ENCODE measurements at places on chromosomes 3 and 15.

DNA sequence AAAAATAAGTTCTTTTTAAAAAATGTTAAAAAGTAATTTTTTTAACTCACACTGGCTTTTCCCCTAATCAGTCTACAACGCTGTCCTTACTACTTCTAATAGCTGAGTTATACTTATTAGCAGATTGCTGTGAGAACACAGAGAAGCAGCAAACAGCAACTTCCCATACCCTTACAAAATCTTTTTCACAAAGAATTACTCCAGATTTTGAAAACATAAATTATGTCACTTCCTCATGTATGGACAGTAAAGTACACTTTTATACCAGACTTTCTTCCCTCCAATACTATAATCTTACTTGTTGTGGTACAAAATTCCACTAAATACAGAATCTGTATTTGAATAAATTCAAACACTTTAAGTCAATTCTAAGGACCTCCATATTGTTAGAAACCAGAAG, 2.1 kb downstream of the PHC3 start:
- DNase-seq, result no peak

- DNase-seq, result no peak
Measured at GRCh38 chr3:39205919-39206516, 13.6 kb upstream of the XIRP1 start.

GRCh38 chr3:140724856-140725812, 47.3 kb downstream of the TRIM42 start:
- DNase-seq, result no peak

DNA sequence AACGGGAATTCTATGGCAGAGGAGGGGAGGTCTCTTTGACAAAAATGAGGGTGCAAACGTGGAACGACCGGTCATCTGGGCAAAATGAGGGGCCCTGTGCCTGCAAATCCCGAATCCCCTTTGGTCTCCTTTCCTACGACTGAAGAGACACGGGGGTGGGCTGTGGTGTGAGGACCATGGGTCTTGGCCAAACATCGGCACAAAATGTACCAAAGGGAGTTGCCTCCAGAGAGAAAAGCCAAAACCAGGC, 498 bp downstream of the ZNF280D start:
- DNase-seq, result no peak

DNA sequence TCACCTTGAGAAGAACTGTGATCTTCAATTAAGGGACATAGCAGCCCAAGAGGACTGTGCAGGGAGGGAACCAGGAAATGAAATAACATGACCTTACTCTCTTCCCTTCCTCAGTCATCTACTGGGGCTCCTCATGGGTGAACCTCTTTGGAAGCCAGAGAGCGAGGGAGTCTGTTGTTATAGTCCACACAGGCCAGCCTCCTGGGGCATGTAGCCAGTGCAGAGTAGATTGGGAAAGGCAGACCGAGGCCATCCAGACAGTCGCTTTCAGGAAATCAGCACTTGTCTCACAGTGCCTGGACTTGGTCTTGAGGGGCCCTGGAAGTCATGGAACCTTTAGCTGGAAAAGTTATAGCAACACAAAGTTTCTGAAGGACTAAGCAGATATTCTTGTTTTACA, 6.1 kb downstream of the CRTAP start:
- DNase-seq, result no peak

GRCh38 chr3:195867631-195868335, 40.6 kb downstream of the TNK2 start:
- no peak for DNase-seq

DNA sequence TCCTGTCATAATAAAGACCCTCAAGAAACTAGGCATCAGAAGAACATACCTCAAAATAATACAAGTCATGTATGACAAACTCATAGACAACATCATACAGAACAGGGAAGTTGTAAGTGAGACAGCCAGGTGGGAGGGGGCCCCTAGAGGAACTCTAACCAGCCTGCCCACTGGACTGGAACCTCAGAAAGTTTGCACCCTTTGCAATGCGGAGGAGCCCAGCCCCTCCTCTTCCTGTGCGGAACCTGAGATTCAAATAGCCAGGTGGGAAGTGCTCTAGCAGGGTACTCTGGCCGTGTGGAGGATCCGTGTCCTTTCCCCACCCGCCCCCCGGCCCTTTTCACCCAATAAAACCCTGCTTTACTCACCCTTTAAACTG, 387.0 kb upstream of the CBLB start:
- no peak for DNase-seq

DNA sequence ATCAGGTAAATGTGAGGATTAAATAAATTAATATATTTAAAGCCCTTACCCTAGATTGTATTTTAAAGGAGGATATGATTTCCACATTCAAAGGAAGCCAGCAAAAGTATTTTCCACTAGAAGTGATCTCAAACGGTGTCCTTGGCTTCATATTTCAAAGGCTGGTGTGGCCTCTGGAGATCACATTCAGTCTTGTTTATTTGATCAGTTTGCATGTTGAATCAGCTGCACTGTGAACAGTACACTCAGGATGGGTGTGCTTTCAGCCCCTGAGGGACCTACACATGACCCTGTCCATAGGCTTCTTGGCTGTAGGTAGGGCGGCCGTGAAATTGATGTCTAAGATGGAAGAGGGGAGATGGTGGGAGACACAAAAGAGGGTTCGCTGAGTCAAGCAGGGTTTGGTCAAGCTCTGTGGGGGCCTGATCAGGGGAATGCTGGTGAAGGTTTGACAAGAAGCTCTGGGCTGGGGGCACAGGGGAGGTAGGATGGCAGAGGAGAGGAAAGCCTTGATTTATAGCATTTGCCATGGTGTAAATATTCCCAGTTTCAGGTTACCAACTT, 21.9 kb downstream of the CYP8B1 start:
- no peak for DNase-seq

DNA sequence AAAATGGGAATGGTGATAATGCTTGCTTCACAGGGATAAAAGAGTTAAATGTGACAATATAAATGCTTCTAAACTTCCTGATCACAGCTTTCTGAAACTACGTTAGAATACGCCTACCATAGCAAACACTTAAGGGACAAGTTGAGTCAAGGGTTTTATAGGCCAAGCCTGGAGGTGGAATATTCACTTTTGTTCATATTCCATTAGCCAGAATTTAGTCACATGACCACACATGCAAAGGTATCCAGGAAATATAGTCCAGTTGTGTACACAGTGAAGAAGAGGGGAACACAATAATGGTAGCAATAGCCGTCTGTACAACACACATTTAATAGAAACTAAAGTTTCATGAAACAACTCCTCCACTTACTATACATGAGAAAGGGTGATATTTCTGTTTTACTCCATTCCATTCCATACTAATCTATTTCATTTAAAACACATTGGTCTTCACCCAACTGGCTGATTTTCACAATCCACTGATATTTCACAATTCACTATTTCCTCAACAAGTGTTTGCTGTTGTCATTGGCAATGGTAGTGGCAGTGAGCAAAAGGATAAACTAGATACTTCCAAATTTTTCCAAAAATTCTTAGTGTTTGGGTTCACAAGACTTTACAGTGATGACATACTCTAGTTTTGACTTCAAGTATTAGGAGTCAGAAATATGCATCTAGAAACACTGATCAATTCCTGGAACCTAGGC, 270.9 kb downstream of the ERC2 start:
- DNase-seq, result no peak

DNA sequence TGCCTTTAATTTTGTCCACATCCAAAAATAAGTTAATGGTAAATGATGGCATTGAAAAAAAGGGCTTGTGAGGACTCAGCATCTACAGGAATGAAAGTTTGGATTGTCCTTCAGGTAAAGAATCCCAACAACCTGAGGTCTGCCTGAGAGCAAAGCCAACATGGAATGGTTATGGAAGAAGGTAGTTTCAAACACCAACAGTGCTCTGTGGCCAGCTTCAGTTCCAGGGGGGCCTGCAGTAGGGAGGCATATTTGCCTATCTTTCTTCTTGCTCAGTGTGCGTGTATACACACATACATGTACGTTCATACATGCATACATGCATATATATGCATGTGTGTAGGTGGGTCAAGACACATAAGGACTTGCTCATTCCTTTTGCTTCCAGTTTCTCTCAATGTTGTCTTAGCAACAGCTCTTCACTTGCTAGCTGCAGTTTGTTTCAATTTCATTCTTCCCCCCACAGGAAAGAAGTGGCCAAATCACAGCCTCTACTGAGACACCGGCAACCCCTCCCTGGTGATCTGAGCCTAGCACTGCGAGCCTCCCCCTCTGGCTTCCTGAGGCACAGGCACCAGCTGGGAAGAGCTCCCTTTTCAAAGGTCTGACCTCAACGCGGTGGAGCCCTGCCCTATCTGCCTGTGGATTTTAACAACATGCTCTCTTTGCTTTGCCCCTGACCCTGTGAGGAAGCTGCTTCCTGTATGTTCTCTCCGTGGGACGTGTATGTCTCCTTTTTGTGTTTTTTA, 146.2 kb downstream of the KLF13 start:
- DNase-seq, result no peak

DNA sequence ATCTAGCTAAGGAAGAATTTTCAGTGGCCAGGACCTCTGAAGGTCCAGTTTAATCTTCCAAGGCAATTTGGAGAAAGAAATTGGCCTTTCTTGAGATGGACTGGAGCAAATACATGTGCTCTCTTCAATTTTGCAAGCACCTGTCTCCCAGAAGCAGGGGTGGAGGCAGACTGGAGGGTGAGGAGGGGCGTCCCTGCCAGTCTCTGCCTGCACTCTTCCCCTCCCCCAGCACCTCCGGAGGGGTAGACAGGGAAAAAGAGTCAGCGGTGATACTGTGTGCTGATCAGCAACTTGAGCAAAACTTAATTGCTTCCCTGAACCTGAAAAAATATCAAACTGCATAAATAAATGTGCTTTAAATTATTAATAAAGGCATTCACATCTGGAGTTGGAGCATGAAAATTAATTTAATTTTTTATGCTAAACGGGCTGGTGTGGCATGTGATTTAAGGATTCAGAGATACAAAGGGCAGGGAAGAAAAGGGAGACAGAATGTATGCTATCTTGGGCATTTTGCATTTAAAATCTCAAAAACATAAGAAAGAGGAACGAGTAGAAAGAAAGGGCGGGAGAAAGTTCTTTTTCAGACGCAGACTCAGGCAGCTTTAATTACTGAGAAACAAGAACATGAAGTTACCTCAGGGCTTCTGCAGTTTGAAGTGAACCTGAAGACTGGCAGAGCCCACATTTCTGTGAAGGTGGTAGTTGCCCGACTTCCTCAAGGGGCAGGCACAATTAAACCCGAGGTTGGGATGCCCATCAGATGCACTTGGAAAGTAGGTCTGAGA, 319.7 kb downstream of the UACA start:
- DNase-seq, result no peak

DNA sequence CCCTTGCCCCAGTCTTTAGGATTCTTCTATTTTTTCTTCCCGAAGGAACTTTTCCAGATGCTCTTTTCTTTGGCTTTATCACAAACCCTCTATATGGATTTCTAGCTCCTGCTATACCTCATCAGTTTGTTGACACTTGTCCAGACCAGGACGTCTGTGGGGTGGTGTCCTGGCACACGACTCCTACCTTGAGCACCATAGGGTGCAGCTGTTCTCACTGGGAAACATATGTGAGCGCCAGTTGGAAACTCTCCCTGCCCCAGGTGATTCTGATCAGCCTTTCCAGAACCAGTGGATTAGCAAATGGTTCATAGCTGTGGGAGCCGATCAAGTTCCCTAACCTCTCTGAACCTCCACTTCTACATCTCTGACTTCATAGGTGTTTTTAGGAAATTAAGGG, 40.6 kb upstream of the USP3 start:
- DNase-seq, result no peak

- DNase-seq, result no peak
Measured at GRCh38 chr3:66267031-66267430, 46.2 kb downstream of the SLC25A26 start.

DNA sequence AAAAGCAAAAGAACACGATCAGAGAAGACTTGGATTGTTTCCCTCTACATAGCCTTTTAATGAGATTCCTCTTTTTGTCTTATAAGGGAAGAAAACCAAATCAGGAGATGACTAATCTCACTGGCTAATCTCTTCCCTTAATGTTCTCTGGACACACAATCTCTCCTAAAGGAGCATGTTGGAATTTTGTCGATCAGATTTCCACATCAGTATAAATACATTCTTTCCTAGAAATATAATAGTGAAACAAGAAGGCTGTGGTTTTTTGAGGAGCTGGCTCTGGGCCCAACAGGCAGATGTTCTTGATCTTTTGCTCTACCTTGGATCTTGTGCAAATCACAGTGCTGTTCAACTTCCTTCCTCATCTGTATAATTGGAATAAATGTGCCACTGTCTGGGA, 94.0 kb downstream of the GTPBP8 start:
- DNase-seq, result no peak

DNA sequence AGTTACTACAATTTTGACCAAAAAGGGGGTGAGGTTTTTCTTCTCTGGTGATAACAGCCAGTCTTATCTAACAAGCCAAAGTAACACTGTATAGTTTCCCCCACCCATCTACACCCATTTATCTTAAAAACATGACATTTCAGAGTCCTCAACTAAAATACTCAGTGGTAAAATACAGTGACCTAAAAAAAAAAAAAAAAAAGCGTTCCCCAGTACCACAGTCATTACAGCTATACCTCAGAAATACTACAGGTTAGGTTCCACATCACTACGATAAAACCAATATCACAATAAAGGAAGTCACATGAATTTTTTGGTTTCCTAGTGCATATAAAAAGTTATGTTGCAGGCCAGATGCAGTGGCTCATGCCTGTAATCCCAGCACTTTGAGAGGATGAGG, 13.8 kb downstream of the DENND4A start:
- DNase-seq, result no peak

DNA sequence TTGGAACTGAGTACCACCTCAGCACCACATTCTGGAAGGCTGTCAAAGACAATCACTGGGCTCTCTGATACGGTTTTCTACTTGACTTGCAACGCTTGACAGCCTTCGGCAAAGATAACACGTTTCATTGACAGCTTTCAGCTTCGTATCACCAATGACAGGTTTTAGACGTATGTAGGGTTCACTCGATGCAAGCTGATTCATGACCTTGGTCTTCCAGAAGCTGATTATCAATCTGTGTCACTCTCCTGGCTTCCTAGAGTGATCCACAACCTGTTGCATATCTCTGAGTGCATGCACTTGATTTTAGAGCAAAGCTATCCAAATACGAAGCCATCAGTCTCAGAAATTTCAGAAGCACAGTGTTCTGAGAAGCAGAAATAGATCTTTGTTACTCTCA, 381.6 kb downstream of the FEZF2 start:
- no peak for DNase-seq

DNA sequence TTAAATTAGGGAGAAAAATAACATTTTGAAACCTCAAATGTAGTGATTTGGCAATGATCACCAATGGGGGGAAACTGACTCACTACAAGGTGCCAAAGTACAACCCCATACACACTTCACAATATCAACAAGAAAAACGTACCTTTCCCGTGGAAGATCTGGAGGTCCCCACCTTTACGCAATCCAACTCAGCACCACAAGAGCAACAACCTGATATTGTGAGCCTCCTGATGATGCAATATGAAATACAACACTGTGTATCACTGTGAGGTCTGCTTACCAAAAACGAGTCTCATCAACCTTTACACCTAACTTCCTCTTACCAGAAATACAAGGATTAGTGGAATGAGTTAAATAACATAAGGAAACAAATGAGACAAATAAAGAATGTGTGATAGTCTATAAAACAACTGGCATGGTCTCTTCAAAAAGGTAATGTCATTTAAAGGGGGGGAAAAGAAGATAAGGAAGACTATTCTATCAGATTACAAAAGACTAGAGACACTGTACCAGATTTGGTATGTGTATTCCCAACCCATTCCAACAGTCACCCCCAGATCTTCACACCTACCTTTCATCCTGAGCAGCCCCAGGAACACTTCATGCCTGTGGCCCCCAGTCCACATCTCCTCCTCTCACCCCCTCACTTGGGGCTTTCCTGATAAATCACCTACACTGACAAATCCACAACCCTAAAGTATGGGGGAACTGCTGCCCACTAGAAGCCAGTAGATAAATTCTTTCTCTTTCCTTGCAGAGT, 27.7 kb downstream of the DLG1 start:
- no peak for DNase-seq

- DNase-seq, result no peak
Measured at GRCh38 chr15:90560229-90560776, 30.6 kb downstream of the CRTC3 start.
